ENCODE measurements at places on chromosomes 13 and 19.
A peak's percentile ranks its signal among the peaks of the same experiment; 100 is the strongest.

DNA sequence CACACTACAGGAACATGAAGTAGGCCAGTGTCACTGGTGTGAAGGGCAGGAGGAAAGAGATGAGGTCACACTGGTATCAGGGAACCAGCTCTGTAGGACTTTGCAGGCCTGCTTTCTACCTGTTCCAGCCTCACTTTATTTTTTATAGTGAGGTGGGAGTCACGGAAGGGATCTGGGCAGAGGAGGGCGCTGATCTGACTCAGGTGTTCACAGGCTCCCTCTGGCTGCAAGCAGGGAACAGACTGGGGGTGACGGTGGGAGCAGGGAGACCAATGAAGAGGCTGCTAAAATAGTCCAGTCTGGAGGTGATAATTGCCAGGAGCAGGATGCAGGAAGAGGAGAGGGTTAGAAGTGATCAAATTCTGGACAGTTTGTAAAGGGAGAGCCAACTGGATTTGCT, 2.8 kb downstream of the THAP8 start:
- DNase-seq, result no peak

DNA sequence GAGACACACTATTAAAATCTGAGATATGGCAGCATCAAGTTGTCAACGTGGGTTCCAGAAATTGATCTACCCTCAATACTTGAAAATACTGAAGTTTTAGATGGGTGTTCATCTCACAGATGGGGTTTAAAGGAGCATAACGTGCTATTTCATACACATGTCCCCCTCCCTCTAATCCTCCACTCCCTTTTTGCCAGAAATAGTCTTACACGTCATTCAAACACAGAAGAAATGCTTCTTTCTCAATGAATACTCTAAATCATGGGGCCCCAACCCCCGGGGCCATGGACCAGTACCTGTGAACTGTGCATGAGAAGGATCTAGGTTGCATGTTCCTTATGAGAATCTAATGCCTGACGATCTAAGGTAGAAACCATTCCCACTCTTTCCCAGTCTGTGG, 19.6 kb downstream of the KLF12 start:
- no peak for DNase-seq

- DNase-seq, result no peak
Observed at GRCh38 chr13:98252931-98253470, 75.9 kb upstream of the RNF113B start.

DNA sequence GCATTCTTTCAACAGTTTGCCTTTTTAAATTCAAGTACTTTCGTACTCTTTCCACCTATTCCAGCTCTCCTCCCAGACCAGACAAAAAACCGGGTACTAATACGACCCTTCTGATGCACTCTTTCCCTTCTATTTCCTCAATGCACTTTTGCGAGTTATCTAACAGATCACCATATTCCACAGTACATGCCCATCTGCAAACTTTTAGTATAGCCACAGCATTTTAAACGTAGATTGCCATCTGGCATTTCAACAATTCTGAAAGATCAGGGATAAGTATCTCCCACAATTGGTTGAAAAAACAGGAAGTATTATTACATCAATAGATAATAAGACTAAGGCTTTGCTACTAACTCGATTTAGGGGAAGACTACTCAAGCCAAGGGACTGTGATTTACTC, 31.5 kb downstream of the RBM26 start:
- no peak for DNase-seq

DNA sequence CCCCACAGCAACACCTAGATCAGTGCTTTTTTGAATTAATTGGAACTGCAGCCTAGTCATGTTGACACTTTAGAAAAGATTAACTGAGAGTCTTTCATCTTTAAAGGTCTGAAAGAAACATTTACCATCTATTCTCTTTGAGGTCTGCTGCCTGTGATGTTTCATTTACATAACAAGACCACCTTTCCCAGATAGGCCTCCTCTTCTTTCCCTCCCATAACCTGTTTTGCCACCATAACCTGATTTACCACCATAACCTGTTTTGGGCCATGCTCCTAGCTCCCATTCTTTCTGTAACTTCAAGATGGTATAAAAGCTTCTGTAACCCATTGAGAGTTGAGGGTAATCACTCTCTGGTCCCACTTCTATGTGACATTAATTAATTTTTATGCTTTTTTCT, 320.8 kb downstream of the PCDH20 start:
- DNase-seq, result no peak

DNA sequence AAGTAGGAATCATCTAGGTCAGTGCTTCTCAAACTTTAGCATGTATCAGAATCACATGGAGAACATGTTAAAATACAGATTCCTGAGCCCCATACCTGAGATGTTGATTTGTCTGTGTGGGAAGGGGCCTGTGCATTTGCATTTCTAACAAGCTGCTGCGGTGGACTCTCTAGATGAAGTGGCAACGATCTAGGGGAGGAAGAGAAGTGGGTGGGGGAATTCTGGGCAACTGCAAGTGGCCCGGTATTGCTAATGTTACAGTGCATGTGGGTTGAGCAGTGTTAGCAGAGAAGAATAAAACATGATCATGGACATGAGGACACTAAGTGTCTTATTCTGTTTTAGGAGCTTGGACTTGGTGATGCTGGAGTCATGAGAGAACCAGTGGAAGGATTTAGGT, 329.0 kb downstream of the OLFM4 start:
- no peak for DNase-seq

- no peak for DNase-seq
Observed at GRCh38 chr13:105612541-105612940, 922.9 kb downstream of the EFNB2 start.

GRCh38 chr13:26017932-26018665, 33.7 kb downstream of the SHISA2 start:
- no peak for DNase-seq

- no peak for DNase-seq
Observed at GRCh38 chr19:42629191-42629590, 34.5 kb upstream of the CEACAM8 start.

- DNase-seq, result no peak
Observed at GRCh38 chr13:113211774-113212173, 2.4 kb downstream of the CUL4A start.

DNA sequence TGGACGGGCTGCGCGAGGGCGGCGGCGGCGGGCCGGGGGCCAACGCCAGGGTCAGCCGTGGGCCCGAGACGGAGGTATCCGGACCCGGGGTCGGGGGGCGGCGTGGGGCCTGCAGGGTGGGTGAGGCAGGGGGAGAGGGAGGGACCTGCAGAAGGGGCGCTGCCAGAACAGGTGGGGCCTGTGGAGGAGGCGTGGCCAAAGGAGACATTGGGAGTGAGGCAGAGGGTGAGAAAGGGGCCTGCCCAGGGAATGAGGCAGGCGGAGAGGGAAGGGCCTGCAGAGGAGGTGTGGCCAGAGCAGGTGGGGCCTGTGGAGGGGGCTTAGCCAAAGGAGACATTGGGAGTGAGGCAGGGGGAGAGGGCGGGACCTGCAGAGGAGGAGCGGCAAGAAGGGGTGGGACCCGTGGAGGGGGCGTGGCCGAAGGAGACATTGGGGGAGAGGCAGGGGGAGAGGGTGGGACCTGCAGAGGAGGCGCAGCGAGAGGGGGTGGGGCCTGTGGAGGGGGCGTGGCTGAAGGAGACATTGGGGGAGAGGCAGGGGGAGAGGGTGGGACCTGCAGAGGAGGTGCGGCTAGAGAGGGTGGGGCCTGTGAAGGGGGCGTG, 4.2 kb downstream of the PRR36 start:
- peak; percentile 77 for DNase-seq

DNA sequence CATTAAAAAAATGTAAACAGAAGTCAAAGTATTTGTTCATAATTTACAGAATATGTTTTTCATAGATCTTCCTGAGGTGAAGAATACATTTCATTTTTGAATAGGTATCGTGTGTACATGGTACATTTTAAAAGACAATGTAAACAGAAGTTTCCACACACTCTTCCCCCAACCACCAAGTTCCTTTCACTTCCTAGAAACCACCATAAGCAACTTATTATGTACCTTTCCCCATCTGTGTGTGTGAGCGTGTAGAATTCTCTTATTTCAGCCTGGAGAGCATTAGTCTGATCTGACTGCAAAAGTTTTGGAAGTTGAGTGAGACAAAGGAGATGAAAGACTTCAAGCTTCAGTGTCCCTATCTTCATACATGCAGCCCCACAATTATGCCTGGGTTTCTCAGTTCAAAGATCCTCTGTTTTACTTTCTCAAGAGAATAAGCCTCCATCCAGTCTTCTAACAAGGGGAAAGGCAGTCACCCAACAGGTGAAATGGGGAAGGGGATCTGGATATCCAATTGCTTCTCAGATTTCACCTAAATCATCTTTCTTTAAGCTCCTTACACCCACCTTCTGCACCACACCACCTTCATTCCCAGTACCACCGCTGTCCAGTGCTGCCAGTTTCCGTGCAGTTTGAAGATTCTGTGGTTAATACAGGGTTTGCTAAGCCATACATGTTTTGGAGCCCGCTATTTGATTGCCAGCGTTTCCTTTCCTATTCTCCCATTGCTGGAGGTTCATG, 2.1 kb downstream of the TEX30 start:
- no peak for DNase-seq

- no peak for DNase-seq
Observed at GRCh38 chr13:42532561-42533335, 41.2 kb upstream of the TNFSF11 start.

DNA sequence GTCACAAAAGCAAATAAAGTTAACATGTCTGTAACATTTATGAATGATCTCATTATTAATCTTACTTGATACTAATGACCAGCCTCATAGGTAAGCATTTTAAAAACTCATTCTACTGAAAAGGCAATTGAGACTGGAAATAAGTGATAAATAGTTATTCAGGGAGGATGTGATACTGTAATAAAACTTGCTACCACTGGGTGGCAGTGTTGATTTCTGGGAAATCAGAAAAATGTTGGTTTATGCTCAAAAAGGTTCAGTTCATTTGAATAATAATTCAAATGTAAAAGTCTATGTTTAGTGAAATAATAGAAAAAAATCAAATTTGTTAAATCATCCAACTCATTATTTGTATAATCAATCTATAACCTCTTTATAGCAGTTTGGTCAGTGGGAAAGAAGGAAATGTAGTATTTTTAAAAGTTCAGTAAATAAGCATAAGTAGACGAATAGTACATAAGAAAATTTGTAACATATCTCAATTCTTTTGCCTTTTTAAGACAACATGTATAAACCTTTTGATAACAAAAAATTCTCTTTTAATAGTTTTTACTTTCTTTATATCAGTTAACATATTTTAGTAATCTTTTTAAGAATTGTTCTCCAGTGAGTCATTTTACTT, 9.6 kb downstream of the ABHD13 start:
- DNase-seq, result peak; percentile 48

All from NCI-H1105 (cell line).